ENCODE measurements at places on chromosomes 13 and 19.

GRCh38 chr19:39489756-39490155, 9.0 kb upstream of the DLL3 start:
- no peak for DNase-seq

DNA sequence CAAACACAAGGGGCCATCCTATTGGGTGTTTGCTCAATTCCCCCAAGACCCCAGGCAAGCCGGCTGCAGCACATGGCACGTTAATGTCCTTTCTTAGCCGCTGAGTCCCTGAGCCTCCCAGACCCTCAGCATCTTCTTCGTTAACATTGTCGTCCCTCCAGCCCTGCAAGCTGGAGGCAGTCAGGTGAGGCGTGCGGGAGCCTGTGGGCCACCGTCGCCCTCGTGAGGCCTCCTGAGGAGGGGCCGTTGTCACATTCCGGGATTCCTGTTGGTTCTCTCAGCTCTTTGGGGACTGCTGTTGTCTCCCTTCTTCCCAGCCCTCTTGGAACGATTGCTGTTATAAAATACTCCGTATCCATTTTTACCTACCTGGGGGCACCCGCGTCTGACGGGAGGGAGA, 140.6 kb downstream of the KDM4B start:
- DNase-seq: no peak

GRCh38 chr13:80664950-80665349, 324.0 kb upstream of the SPRY2 start:
- no peak for DNase-seq

DNA sequence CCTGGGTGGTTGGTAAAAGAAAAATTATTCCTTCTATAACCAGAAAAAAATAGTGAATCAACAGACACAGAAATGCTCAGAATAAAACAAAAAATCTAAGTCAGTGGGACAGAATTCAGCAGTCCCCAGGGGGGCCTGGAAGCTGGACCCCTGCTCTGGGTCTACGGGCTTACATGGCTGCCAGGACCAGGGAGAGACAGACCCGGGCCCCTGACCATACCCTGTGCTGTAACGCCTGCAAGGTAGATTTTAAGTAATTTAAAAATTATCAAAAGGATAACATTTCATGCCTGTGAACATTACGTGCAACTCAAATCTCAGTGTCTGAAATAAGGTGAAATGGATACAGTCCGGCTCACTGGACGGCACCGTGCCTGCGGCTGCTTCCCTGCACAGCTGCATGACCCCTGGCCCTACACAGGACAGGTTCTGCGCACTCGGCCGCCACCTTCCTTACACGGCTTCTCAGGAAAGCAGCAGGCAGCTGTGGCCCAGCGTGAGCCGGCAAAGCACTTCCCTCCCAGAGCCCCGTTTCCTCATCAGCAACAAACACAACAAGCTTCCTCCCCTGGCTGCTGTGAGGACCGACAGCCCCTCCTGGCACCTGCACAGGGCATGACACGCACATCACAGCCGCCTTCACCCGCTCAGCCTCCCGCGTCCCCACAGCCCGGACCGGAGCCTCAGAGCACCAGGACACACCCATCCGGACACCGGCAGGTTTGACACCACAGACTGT, 22.2 kb downstream of the RASA3 start:
- peak; percentile 66 for DNase-seq

DNA sequence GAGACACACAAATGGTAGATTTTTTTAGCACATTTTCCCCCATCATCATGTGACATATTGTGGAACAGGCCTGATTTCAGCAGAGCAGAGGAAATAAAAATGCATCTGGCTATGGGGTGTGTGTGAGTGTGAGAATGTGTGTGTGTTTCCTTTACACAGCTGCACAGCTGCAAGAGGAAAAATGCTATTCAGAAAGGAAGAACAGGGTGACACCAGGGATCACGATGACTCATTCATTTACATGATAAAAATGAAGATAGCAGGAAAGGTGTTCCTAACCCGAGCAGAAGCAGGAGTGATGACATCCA, 469.5 kb upstream of the TSHZ3 start:
- DNase-seq: no peak

GRCh38 chr19:55542292-55542855, 3.0 kb downstream of the SBK3 start:
- no peak for DNase-seq

DNA sequence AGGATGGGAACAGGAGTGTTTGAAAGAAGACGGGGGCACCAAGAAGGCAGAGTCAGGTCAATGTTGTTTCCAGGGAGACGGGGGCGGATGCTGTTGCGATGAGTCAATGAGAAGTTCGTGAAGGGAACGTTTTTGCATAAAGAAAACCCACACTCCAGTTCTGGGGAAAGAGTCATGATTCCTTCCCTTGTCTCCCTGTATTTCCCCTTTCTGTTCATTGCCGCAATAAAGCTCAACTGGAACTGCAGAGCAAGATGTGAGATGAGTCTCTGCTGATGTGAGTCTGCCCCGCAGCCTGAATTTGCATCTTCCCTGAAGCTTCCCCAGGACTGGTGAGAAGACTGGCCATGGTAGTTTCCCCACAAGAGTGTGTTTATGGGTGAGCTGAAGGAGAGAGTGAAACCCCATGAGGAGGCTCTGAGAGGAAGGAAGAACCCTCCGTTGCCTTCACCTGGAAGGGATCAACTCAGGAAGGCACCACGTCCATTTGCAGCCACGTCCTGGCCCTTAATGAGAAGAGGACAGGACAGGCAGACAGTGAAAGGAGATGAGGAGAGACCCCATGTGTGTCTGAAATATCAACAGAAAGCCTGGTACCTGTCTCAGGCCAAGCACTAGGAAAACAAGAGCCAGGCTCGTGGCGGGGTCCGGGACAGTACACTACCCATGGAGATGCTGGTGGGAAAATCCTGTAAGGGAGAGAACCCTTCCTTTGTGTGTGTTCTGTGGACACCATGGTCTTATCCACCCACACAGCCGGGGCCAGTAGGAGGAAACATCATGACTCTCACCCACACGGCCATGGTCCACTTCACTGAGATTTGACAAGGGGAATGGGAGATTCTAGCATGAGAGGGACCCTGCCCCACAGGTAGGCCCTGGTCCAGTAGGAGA, 13.7 kb downstream of the LILRA1 start:
- no peak for DNase-seq

- no peak for DNase-seq
These were observed 126.1 kb upstream of the SOX1 start for GRCh38 chr13:111940892-111941291.

DNA sequence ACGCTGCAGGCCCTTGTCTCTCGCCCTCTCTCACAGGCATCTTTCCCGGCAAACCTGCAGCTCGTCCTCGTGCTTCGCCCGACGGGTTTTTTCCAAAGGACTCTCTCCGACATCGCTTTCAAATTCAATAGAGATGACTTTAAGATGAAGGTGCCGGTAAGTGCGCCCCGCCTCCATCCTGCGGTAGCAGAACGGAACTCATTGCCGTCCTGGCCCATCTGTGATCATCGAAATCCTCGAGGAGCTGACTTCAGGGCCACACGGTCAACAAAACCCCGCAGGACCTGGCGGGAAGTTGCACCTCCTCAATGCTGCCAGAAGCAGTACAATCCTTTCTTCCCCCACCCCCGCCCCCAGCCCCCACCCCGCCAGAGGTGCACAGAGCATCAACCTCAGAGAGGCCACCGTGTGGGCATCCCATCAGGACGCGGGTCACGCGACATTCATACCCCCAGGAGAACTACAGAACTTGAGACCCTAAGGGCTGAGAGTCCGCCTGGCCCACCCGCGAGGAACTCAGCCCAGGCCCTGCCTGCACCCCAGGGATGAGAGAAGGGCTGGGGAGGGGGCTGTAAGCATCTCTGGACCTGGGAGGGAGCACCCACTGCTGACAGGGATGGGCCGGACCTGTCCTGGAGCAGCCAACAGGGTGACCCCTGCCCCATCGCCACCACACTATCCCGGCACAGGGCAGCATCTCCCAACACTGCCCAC, 44.9 kb upstream of the F7 start:
- no peak for DNase-seq

GRCh38 chr13:113458253-113459065, 5.2 kb upstream of the ADPRHL1 start:
- DNase-seq: no peak

DNA sequence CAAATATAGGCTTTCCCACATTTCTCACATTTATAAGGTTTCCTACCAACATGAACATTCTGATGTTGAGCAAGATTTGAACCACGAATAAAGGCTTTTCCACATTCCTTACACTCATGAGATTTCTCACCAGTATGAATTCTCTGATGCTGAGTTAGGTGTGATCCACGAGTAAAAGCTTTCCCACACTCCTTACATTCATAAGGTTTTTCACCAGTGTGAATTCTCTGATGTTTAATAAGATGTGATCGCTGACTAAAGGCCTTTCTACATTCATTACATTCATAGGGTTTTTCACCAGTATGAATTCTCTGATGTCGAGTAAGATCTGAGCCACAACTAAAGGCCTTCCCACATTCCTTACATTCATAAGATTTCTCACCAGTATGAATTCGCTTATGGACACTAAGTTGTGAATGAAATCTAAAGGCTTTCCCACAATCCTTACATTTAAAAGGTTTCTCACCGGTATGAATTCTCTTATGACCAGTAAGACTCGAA, 19.0 kb downstream of the ZNF790 start:
- DNase-seq: no peak

- DNase-seq: no peak
These were observed 153.7 kb downstream of the PCDH20 start for GRCh38 chr13:61261746-61262472.

DNA sequence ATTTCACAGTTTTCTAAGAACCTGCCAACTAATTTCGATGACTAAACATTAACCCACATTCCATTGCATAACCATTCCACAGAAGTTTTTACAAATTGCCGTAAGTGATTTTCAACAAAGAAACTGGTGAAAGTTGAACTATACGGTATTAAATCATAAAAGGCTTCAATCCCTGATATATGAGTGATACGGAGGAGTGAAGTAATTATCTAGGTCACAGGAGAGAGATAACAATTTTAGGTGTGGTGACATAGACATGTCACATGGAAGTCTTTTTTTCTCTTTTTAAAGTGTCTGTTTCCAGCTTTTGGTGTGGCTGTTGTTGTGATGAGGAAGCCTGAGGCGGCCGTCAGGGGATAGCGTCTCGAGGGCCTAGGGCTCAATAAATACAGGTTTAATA, 29.4 kb downstream of the TBC1D4 start:
- no peak for DNase-seq

- DNase-seq: no peak
These were observed 53.5 kb downstream of the COL4A2 start for GRCh38 chr13:110360598-110360997.

GRCh38 chr19:18438331-18439024, 545 bp upstream of the ISYNA1 start:
- no peak for DNase-seq

DNA sequence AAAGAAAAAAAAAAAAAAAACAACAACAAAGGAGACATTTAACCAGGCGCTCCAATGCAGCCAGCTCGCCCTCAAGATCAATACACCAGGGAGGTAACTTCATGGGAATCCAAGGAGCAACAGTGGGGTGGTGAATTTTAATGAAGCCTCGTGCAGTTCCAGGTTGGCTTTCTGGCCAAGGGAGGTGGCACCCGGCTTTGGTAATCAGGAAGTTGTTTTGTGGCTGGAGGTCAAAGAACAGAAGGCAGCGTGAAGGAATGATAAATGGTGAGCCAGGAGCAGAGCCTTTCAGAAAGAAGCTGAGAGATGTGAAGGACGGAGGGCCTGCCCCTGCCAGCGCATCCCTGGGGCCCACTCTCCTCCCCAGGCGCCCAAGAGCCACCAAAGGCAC, 188.2 kb upstream of the TSC22D1 start:
- no peak for DNase-seq

GRCh38 chr19:11242864-11243797, 3.7 kb downstream of the ANGPTL8 start:
- DNase-seq: peak; percentile 84

DNA sequence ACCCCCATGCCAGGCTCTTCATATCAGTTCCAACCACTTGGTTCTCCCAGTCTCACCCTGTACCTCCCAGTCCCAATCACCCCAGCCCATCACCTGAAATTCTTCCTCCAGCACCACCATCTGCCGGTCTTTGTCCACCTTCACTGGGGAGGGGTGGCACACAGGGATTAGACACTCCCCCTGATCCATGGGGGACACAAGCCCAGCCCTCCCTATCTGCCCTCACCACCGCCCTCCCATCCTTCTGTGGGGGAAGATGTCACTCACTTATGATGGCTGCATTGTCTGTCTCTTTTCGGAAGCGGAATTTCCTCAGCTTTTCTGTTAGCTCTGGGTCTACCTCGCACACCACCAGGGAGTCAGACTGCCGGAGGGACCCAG, 685 bp downstream of the GMFG start:
- DNase-seq: peak; percentile 24

- DNase-seq: no peak
These were observed 34.3 kb downstream of the RASA3 start for GRCh38 chr13:114097893-114098688.

All from activated CD8-positive, alpha-beta memory T cell treated with anti-CD3 and anti-CD28 coated beads, Interleukin-2, amount 50 U/mL, for 4 hours (primary cell).